ENCODE measurements at places on chromosomes 5 and 9.

DNA sequence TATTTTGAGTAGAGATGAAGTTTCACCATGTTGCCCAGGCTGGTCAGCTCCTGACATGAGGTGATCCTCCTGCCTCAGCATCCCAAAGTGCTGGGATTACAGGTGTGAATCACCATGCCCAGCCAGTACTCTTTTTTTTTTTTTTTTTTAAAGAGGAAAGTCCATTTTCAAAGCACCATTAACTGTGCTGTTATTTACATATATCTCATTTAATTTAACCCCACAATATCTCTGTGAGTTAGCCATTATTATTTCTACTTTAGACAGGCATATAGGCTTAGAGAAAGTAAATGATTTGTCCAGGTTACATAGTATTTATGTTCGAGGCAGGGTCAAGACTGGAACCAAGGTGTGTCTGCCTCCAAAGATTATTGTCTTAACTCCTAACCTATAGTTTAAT, 50.7 kb downstream of the ATG10 start:
- DNase-seq: no peak

GRCh38 chr9:88966894-88967676, 24.2 kb upstream of the S1PR3 start:
- DNase-seq: no peak

DNA sequence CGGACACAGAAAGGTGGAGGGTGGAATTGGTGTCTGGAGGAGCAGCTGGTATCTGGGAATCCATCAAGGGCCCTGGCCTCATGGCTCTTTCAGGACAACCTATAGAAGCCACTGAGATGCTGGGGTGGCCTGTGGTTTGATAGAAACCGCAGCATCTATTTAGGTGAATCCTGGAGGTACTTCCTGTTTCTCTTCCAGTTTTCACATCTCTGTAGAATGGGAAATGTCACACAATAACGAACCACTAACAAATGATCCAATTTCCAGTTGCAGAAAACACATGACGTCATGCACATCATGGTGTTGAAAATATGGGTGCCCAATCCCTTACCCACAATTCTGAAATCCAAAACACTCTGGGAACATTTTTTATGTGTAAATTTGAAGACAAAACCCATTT, 52.2 kb downstream of the ROPN1L start:
- DNase-seq: no peak

- DNase-seq: no peak
These were observed 26.0 kb upstream of the NKD2 start for GRCh38 chr5:982377-983237.

- no peak for DNase-seq
These were observed 5.1 kb downstream of the AIF1L start for GRCh38 chr9:131101207-131101964.

DNA sequence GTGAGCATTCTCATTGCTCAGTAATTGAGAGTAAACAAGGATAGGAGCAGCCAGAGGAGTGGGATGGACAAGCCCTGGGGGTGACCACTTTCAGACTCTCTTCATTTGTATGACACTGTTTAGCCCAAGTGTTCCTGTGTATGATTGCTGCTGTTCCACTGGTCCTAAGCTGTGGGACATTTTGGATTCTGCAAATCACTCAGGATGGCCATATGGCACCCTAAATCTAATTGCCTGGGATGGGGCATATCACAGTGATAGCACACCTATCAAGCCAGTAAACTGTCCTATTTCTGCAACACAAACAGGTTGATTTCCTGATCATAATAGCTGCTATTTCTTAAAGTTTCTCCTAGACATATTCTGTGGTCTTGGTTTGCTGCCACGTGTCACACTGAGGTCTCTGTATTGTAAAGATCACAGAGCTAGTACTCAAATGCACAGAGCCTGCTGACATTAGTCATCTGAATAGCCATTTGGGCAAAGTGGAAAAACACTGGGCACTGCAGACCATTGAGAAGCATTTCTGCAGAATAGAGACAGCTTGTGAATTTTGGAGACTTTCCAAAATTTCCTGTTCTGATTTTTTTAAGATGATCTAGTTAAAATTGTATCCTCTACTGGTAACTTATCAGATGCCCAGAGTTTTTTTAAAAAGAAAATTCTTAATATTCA, 320.2 kb downstream of the RFX3 start:
- no peak for DNase-seq

- no peak for DNase-seq
These were observed 62.0 kb downstream of the AMBP start for GRCh38 chr9:114016101-114016500.

DNA sequence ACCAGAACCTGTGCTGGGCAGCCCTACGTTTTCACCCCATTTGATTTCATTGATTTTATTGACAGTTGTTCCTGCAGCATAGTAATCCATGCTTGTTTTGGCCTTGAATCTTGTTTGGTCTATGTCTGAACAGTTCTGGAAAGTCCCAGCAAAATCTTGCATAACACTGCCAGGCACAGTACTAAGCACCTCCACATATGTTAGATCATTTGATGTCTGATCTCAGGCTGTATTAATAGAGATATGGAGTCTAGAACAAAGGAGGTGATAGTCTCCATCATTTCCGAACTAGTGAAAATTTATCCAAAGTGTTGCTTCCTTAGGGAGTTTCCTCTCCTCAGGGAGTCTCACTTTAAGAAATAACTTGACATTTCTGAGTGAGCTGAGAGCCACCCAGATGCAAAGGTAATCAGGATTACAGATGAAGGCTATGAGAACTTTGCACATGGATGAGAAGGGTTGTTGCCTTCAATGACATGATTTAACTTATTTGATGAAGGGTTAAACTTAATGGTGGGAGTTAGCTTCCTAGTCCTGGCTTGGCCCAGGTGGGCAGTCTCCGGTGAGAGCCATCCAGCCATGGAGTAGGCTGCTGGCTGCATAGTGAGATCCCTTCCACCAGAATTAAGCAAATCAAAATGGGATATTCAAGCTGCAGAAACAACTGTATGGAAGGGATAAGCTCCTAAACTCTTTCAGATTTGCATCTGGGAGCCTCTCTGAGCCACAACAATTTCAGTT, 173.8 kb upstream of the MVB12B start:
- DNase-seq: no peak
